ENCODE measurements at places on chromosomes 12 and 14.

GRCh38 chr12:104306943-104307654, 3.6 kb downstream of the EID3 start:
- no peak for DNase-seq

- no peak for DNase-seq
These were observed 2.0 kb downstream of the FGF6 start for GRCh38 chr12:4443616-4444015.

DNA sequence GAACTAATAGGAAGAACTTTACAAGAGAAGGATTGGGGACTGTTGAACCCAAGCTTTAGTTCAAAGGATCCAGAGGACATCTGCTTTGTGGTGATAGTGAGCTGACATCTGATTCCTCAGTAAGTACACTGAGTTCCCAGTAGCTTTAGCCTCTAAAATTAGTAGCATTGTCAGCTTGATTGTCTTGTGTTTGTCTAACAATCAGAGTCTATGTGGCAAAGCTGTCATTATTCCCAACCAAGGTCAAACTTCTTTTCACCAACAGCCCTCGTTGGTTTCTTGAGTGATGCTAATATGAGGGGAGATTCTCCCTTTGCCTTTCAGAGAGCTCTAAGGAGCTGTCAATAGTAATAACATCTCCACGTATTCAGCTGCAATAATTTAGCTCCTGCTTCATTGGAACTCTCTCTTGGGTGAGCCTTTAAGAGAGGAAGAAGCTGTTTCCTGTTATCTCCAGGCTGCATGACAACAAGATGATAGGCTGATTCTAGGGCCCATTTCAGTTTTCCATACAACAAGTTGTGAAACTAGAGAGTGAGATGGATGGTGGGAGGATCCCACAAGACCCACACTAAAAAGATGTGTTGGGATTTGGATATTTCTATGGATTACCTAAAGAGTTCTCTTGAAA, 46.7 kb downstream of the TGFB3 start:
- no peak for DNase-seq

DNA sequence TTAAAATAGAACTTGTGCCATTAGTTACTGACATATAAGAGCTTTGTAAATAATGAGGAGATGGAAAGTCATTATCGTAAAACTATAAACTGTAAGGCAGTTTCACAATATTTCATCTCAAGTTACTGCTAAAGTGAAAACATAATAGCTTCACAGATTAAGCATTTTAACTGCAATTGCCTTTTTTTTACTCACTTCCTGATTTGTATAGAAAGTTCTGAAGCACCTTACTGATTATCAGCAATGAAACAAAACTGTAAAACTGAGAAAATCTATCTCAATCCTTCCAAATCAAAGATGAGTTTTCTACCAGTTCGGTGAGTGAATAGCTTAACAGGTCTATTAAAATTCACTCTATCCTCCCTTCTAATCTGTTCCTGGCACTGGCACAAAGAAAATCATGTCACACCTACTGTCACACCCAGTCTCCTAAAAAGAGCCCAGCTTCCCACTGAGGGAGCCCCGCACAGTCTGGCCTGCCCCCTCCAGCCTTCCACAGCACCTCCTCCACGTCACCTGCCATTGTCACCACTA, 161.4 kb upstream of the ABCD2 start:
- no peak for DNase-seq

DNA sequence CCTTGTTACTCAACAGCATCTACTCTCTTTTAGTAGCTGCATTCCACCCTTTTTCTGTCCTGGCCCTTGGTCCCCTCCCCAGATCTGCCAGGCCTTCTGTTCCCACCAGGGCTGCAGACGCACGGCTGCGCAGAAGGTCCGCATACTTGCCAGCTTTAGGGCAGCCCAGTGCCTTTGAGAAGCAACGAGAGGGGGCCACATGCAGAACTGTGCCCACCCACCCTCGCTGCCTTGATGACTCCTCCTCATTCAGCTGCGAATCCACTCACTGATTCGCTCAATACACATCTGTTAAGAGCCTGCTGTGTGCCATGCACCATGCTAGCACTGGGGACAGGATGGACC, 39.2 kb downstream of the PRIMA1 start:
- DNase-seq, result no peak

GRCh38 chr12:20134652-20135051, 233.7 kb upstream of the PDE3A start:
- no peak for DNase-seq

- DNase-seq, result no peak
These were observed 199.8 kb upstream of the PDZRN4 start for GRCh38 chr12:40988355-40988754.

DNA sequence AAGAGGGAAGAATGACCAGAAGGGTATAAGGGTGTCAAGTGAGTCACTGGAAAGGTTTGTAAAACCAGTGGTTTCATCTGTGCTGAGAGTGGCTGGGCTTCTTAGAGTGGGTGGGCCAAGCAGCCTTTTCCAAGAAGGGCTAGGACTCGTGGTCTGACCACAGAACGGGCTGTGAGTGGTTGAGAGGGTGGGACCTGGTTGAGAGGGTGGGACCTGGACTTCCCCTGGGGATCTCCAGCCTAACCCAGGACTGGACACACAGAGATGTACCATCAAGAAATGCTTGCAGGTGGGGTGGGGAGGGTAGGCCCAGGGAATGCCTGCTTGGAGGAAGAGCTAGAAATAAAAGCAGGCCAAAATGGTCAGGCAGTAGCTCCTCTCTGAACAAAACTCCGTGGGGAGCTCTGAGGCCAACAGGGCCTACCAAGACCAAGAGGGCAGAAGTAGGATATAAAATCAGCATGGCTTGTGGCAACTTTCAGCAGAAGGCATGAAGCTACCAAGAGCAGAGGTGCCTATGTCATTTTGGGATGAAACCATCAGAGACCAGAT, 140.5 kb downstream of the FOXN3 start:
- DNase-seq, result no peak
